ENCODE measurements at places on chromosomes 13 and 19.

- DNase-seq, result no peak
These were observed 902 bp upstream of the CCDC106 start for GRCh38 chr19:55646889-55647731.

DNA sequence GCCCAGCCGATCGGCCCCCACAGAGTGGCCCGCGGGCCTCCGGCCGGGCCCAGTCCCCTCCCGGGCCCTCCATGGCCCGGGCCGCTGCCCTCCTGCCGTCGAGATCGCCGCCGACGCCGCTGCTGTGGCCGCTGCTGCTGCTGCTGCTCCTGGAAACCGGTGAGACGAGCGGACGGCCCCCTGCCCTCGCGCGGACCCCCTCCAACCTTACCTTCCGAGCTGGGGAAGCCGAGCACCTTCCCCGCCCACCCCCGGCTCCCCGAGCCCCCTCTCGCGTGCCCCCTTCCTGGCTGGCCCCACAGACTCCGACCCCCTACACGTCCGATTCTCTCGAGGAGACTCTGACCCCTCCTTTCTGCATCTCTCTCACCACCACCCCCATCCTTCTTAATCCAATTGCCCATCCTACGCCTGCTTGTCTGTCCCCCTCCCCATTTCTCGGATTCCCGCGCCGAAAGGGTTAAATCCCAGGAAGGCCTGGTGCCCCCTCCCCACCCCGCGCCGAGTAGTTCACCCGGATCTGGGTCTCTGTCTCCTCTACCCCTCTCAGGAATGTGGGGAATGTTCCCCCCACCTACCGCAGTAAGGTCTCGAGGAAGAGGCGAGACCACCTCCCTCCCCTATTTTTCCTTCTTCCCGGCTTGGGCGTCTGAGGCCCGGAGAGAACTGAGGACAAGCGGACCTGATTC, 502 bp downstream of the NECTIN2 start:
- DNase-seq, result no peak

GRCh38 chr13:92947770-92948434, 278.7 kb upstream of the GPC6 start:
- DNase-seq, result no peak

- DNase-seq, result no peak
These were observed 5.3 kb upstream of the PRKCG start for GRCh38 chr19:53876651-53877224.

DNA sequence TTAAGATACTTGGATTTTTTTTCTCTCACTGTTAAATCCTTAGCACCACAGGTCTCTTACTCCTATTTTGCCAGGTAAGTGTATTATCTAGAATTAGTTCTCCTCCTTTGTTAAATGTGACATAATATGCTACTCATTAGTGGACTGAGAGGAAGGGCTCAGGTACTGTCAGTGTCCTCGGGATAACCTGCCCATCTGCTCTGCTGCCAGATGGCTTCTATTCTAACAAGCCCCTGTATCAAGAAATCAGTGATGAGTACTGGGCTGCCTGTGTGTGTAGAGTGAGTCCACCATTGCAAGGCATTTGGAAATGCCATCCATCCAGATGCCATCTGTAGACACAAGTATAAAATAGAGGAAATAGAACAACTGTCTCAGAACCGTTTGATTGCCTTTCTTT, 209.6 kb downstream of the ATP8A2 start:
- DNase-seq, result no peak

DNA sequence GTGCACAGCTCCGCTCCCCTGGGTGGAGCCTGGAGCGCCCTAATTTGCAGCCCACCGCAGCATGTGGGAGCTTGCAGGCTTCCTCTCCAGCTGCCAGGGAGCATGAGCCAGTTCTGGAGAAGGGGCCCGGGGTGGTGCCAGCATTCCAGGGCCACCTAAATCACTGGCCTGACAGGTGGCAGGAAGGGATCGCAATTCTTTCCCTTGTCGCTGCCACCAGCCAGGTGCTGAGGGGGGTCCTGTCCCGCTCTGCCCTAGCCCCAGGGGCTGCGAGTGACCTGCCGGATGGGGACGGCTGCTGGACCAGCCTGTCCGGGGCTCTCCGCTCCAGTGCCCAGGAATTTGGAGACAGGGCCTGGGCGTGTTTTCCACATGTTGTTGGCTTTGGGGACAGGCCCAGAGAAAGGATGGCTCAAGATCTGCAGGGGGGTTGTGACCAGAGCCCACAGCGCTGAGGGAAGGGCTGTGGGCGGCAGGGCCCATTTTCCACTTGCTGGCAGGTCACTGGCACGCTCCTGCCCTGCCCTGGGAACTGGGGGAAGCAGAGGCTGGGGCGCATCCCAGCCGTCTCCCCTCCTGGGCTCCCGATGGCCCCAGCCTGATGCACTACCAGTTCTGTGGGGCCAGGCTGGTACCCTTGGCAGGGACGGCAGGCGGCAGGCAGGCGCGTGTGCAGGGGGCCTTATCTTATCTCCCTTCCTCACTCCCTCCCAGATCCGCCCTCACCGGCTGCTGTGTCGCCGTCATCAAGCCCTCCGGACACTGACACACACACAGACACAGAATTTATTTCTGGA, 9.5 kb downstream of the NDUFA11 start:
- DNase-seq, result no peak

DNA sequence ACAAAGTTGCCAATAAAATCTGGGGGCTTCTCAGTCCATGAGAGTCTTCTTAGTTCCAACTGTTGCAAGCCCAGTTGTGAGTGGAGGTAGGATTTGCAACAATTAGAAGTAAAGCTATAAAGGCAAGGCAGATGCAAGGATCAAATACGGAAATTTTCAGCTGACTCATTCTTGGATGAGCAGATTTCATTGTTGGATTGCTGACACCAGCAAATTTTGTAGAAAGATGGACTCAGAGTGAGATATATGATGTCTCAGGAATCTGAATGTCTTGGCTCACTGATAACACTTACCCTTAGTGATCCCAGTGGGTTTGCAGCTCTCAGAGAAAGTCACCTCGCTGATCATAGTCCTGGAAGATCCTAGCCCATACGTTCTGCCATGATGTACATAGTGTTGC, 209.0 kb downstream of the GPC6 start:
- DNase-seq, result no peak

DNA sequence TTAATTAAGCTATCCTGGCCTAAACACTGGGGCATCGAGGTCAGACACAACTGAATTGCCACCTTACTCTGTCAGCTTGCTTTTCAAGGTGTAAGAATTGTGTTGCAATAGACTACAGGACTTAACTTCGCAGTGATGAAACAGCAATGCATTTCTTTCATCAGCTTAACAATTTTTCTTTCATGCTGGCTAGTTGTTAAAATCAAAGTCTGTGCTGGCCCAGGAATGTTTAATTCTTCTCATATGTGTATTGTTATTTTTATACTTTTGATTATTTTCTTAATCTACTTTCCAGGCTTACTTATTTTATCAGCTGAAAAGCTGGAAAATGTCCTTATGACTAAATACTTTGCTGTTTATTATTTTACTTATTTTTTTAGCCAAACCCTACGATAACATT, 79.7 kb downstream of the EFNB2 start:
- no peak for DNase-seq

GRCh38 chr19:50636317-50637085, 3.2 kb downstream of the SYT3 start:
- DNase-seq, result no peak

- DNase-seq, result no peak
These were observed 45.6 kb downstream of the EDNRB start for GRCh38 chr13:77872995-77873394.

DNA sequence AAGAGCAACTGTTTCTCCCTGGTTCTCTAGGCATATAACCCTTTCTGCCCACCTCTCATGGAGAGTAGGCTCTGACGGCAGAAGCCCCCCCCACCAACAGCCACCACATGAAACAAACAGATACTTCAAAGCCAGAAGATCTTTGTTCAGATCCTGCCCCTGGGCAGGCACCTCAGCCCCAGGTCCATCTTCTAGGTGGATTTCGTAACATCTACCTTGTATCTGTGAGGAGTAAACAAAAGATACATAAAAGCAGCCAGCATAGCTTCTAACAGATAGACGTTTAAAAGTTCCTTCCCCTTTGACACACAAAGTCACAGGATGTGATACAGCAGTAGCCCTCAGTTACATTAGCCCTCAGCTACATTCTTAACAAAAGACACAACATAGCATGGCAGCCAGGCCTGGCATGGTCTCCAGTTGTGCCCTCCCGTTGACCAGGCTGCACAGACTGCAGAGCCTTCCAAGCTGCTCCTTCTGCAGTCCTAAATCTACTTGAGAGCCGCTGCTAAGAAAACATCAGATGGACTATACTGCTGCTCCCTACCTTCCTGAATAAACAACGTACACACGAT, 35.4 kb downstream of the BRD4 start:
- DNase-seq, result no peak

- no peak for DNase-seq
These were observed 711 bp downstream of the CAMSAP3 start for GRCh38 chr19:7596211-7596937.

- no peak for DNase-seq
These were observed 4.3 kb downstream of the PIN1 start for GRCh38 chr19:9839415-9839814.

- no peak for DNase-seq
These were observed 74.8 kb downstream of the COL4A1 start for GRCh38 chr13:110232142-110232541.

GRCh38 chr13:78660495-78660857, 1.5 kb upstream of the OBI1 start:
- DNase-seq, result no peak

DNA sequence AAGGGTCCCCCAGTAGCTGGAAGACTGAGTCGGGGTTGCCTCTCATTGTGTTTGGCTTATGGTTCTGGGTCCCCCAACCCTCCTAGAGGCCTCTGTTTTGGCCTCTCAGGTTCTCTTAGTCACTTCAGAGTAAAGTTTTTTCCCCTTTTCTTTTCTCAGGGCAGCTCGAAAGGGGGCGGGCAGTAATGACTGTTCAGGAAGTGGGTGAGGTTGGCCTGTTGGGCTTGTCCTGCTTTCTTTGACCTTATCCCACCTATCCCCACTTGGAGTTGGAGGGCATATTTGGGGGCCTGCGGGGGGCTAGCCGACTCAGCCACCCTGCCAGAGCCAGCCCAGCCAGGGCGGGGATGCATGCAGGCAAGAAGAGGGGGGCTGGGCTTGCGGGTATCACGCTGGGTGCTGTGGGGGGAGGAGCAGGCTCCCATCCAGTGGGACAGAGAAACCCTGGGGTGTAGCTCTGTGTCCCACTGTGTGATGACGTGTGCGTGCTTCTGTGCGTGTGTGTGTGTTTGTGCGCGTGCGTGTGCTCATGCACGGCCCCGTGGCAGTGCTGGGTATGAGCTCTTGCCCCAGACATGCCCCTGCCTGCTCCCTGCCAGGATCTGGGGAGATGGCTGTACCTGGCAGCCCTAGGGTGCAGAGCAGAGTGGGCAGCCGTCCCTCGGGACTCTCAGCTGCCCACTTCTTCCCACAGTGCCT, 1.4 kb downstream of the CIC start:
- peak; percentile 42 for DNase-seq

- DNase-seq, result no peak
These were observed 12.9 kb upstream of the CCDC169 start for GRCh38 chr13:36310417-36311108.

GRCh38 chr19:13363954-13364353, 142.3 kb downstream of the CACNA1A start:
- no peak for DNase-seq

DNA sequence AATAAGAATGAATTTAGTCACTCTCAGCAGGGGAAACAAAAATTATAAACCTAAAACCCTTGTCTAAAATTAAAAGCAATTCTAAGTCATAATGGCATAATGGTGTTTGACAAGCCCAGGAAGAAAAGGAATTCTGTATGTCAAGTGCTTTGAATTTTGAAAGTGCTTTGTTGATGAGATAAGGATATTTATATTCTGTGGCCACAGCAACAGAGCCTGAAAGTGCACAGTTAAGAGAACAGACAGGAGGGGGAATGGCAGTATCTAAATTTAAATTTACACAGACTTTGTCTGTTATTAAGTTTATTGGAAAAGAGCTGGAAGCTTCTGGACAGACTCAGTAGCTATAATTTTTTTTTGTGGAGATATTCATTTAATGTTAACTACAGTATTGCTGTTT, 69.8 kb downstream of the OLFM4 start:
- no peak for DNase-seq

- DNase-seq, result no peak
These were observed 16.3 kb upstream of the PSMD8 start for GRCh38 chr19:38358071-38358470.

GRCh38 chr19:52992109-52993004, 21.4 kb upstream of the ERVV-1 start:
- DNase-seq, result no peak

GRCh38 chr19:48506138-48506733, 5.4 kb downstream of the LMTK3 start:
- no peak for DNase-seq

- peak; percentile 98 for DNase-seq
These were observed at the start of gene UBAC2 for GRCh38 chr13:99200432-99201167. Gene UBAC2 (plus strand): TSS chr13:99200854. CDS start chr13:99200909, 55 bp downstream.

- DNase-seq, result no peak
These were observed 329.2 kb upstream of the TSHZ3 start for GRCh38 chr19:31678421-31678820.

DNA sequence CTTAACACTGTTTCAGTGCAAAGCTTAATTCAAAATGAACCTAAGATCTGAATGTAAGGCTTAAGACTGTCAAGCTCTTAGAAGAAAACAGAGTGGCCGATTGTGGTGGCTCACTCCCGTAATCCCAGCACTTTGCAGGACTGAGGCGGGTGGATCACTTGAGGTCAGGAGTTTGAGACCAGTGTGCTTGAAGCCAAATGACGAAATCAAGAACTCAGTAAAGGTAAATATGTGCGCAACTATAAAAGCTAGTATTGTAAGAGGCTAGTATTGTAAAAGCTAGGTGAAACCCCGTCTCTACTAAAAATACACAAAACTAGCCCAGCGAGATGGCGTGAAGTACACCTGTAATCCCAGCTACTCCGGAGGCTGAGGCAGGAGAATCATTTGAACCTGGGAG, 12.7 kb downstream of the ATP4B start:
- DNase-seq, result no peak
